ENCODE measurements at places on chromosomes 1 and 21.

- no peak for DNase-seq
Observed at GRCh38 chr1:207069061-207069460, 16.0 kb downstream of the PFKFB2 start.

DNA sequence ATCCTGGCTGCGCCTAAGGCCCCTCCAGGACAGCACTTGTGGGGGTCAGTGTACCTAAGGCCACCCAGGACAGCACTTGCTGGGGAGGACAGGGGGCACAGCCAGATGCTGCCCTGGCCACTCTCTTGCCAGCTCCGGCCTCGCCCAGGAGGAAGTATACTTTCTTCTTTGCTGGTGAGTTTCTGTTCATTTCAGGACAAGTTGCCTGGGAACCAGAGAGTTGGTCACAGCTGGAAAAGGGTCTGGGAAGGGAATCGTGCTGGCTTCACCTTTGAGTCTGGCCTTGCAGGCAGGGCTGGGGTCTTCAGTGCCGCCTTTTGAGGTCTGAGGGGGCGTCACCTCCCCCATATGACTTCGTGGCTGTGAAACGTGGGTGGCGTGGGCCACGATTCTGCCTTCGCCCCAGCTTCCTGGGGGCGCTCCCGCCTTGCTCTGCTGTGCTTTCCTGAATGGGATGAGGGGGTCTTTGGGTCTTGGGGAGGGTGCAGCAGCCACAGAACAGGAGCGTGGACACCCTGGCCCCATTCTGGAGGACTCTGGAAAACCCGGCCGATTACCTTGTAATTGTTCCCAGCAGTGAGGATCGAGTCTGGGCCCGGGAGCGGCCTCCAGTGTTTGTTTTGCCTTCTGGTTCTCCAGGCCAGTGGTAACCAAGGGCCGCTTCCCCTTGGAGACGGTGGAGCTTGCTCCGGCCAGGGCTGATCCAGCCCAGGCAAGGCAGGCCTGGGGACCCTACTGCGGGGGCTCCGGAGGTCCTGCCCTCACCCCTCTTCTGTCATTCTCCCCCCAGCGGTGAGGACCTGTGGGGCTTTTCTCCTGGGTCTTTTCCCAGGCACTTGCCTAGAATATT lies 45.9 kb downstream of the SPSB1 start:
- DNase-seq: no peak

- no peak for DNase-seq
Observed at GRCh38 chr21:33510826-33511225, 19.3 kb upstream of the DNAJC28 start.

- DNase-seq: no peak
Observed at GRCh38 chr1:25568090-25568833, 24.9 kb downstream of the LDLRAP1 start.

GRCh38 chr1:155136748-155137147 lies 1.1 kb downstream of the SLC50A1 start:
- peak; percentile 35 for DNase-seq

GRCh38 chr1:16478091-16478490 lies 36.0 kb downstream of the RNU1-1 start:
- DNase-seq: no peak

DNA sequence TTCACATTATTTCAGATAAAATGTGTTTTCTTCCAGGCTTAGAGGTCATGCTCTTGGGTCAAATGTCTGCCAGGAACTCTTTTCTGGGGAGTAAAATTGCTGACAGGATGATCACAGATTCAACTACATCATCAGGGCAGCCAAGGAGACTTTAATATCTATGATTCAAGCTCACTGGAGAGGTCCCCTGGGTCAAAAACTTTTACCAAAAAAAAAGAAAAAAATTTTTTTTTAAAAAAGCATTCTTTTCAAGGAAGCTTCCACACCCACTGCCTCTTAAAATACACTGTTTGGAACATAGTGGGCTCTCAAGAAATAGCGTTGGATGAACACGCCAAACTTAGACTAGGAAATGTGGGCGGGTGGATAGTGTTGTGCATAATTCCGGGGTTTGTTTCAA lies 81.3 kb downstream of the TIAM1 start:
- no peak for DNase-seq

GRCh38 chr1:58108783-58109182 lies 437.7 kb downstream of the OMA1 start:
- no peak for DNase-seq

- DNase-seq: no peak
Observed at GRCh38 chr1:176033474-176033873, 173.6 kb downstream of the COP1 start.

DNA sequence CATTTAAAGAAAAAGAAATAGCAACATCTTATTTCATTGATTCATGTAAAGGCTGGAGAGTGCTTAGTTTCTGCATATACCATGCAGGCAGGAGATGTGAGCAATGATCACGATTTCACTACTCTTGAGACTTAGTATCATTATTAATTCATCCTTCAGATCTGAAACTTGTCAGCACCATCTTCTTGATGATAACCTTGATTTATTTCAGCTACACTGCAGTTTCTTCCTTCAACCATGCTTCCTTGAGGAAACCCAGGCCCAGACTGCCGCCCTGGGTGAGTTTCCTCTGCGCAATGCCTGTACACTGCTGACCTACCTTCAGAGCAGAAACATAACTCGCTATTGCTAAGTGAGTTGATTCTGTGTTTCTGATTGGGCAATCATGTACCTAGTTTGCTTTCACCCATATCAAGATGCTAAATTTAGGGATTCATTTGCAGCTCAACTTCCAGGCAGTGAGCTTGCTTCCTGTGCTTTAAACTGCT lies 13.5 kb upstream of the BCL10 start:
- no peak for DNase-seq

DNA sequence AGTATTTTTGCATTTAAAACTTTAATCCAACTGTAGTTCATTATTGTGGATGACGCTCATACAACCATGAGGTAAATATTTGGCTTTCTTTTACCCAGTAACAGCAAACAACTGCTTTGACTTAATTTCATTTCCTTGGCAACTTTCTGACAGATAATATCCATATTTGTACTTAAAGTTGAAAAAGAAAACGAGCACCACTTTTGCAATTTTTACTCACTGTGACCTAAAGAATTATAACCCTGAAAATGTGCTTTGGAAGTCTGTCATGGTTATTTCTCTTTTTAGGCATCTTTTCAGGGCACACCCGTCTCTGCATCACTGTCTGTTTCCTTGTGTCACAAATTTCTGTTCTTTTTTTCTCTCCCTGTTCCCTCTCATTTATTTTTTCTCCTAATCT lies 918 bp upstream of the CD2 start:
- no peak for DNase-seq

GRCh38 chr1:55702064-55702463 lies 486.9 kb upstream of the USP24 start:
- peak; percentile 31 for DNase-seq

- no peak for DNase-seq
Observed at GRCh38 chr1:91059157-91059556, 37.3 kb upstream of the ZNF644 start.

- DNase-seq: no peak
Observed at GRCh38 chr21:44054710-44055109, 42.6 kb downstream of the TRAPPC10 start.

Data from NB4 (cell line).